COR-L47 (cell line): ENCODE measurements at places on chromosomes 3 and 15.

- no peak for DNase-seq
Observed at GRCh38 chr15:41795996-41796856, 21.9 kb downstream of the MAPKBP1 start.

DNA sequence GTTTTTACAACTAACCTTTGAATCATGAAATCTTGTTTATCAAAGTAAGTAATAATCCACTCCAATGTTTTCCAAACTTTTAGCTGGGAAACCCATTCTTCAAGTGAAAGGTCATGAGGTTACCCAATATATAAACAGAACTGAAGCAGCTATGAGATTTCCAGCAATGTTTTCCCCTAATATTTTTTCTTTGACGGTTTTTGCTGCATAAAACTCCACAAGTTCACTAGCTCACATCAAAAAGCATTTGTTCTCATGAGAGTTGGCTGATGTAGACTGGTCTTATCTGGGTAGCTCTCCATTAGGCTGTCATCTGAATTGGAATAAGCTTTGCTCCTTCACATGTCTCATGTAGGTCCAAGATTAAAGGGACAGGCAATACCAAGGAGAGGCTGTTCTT is 241.2 kb upstream of the LRRC3B start:
- no peak for DNase-seq

- DNase-seq, result no peak
Observed at GRCh38 chr3:127938800-127939199, 23.8 kb downstream of the KBTBD12 start.

GRCh38 chr15:74375303-74375693 is 7.9 kb upstream of the CYP11A1 start:
- peak; percentile 75 for DNase-seq

DNA sequence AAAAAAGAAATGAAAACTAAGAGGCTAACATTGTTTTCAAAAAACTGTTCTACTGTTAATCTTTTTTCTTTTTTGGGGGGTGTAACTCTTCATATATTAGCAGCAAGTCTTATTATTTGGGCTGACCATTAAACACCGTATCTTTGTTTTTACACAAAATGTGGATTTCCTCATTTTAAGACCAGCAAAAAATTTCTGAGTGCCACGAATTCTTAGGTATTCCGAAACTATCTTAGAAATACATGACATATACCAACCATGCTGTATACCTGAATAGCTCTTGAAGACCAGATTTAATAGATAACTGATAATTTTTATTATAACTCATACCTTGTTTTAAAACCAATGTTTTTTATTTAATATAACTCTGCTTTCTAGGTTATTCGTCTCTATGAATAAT is 620 bp upstream of the TTC23 start:
- no peak for DNase-seq

GRCh38 chr15:100834731-100835130 is 44.9 kb upstream of the ALDH1A3 start:
- no peak for DNase-seq

DNA sequence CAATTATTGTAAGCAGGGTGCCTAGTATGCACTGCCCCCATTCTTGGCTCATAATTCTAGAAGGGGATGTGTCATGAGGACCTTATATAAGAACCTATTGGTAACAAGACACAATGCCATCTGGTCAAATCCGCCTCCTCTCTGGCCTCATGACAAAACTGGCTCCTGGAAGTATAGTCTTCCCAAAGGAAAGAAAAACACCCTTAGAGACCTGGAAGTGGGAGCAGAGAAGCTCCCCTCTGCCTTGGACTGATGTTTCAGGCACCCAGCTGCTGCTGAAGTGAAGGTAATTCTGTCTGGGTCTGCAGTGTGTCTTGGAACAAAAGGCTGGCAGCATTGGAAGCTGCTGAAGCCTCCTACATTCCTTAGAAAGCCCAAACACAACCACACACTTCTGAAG is 107.2 kb upstream of the CLSTN2 start:
- no peak for DNase-seq

GRCh38 chr3:151404316-151404715 is 19.8 kb upstream of the P2RY12 start:
- no peak for DNase-seq

GRCh38 chr3:145906301-145906700 is 254.7 kb downstream of the PLOD2 start:
- no peak for DNase-seq
